Activated T-helper 1 cell treated with anti-CD3 and anti-CD28 coated beads, Interleukin-12 subunit alpha, Interleukin-12 subunit beta, Interleukin-2, Interleukin-4 antibody, amounts not matched to agents 30 ng/mL and 10 ng/mL and 1 ng/mL, durations not matched to agents 14 hours and 24 hours and 36 hours (primary cell): ENCODE measurements at places on chromosomes 12 and 14. TPM values are rescaled to one million over a fixed set of nuclear protein-coding genes. Genes with fewer than 3 reads are reported as not detected.
A peak's percentile ranks its signal among the peaks of the same experiment; 100 is the strongest.

GRCh38 chr12:121668750-121669520, 519 bp downstream of the MORN3 start:
- peak; percentile 17 for DNase-seq

GRCh38 chr12:107525719-107526554, 159.7 kb upstream of the PWP1 start:
- DNase-seq = no peak

- DNase-seq = no peak
Measured at GRCh38 chr12:93705237-93705636, 28.1 kb downstream of the CRADD start.

- no peak for DNase-seq
Measured at GRCh38 chr14:74389980-74390379, 36.0 kb downstream of the SYNDIG1L start.

GRCh38 chr14:73234586-73235394, 2.5 kb upstream of the PAPLN start:
- DNase-seq = no peak

DNA sequence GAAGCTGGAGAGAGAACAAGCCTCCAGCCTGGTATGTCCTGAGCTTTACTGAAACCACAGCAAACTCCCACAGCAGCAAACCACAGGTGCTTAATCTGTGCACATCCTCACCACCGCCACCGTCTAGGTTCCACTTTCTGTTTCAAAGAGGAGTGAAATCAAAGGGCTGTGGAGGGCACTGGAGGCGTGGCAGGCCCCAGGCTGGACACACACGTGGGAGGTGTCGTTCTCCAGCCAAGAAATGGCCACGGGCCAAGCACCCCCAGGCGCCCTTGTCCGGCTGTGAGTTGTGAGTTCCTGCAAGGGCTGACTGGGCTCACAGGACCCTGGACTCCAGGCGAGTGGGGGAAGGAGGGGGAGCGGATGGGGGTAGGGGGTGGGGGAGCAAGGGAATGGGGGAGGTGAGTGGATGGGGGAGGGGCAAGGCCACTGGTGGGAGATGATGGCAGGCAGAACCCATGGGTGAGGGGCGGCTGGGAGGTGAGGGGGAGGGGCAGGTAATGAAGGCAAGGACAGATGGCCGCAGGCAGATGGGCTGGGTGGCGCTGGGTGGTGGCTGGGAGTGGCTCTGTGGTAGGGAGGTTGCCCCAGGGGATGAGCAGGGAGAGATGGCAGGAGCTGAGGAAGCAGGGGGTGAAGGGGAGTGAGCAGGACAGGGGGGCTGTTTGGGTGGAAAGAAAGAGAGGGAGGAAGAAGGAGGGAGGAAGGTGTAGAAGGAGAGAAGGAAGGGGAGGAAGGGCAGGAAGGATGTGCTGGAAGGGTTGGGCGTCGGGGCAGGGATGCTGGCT, 86.7 kb downstream of the NCOR2 start:
- peak; percentile 62 for DNase-seq

GRCh38 chr14:71713016-71713415, 219.2 kb upstream of the RGS6 start:
- no peak for DNase-seq

DNA sequence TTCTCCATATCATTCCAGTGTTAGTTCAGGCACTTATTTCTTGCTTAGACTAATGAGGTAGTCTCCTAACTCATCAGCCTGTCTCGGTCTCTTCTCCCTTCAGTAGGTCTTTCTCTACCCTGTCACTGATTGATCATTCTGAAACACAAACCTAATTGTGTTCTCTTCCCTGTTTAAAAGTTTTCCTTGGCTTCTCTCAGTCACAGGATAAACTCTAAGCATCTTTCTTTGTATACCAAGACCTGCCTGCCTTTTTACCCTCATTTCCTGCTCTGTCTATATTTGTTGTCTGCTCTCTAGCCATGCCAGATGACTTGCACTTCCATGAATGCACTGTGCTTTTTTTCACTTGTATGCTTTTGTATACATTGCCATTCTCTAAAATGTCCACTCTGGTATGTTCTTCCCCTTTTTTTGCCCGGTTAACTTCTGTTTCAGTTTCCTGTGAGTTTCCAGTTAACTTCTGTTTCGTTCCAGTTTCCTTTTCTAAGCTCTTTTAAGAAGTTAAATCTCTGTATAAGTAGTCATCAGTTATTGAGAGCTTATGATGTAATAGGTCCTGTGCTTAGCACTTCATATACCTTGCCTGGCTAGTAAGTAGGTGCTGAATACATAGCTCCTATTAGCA, 12.8 kb downstream of the DIP2B start:
- no peak for DNase-seq

Gene HOXC4
- total RNA-seq = not detected in 2 replicates
